Stimulated activated CD4-positive, alpha-beta T cell treated with anti-CD3 and anti-CD28 coated beads, Interleukin-1b, Interleukin-23, amount 100 ng/mL, for 24 hours (primary cell): ENCODE measurements at places on chromosomes 1 and 21.

DNA sequence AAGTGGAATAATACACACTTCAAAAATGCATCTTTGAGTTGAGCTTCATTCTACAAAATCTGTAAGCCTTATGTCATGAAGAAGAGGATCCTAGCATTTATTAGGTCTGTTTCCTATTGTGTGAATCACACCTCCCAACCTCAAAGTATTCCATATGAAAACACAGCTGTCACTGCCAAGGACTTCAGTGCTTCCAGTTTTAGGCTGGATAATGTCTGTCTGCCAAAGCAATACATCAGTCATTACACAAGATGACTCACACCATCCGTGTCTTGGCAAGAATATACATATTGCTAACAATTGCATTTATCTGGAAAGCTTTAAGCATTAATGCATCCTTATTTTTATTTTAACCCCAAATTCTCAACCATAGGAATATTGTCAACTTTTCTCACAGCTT is 125.7 kb upstream of the TMPRSS15 start:
- DNase-seq, result no peak

- DNase-seq, result no peak
Measured at GRCh38 chr1:235291599-235292091, 36.3 kb downstream of the ARID4B start.

DNA sequence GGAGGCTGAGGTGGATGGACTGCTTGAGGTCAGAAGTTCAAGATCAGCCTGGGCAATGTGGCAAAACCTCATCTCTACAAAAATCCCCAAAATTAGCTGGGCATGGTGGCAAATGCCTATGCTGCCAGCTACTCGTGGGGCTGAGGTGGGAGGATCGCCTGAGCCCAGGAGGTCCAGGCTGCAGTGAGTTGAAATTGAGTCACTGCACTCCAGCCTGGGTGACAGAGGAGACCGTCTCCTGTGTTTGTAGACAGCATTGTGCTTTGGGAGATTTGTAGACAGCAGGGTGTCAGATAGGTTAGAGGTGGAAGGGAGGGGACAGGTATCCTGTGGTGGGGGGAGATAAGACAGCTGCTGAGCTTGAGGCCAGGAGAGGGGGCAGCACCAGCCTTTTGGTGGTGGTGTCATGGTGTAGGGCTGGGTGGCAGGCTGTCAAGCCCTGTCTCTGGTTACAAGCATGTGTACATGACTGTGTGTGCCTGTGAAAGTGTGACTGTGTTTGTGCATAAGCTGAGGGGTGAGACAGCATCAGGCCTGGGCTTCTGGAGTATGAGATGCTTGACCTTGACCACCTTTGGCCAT is 15.2 kb downstream of the PPFIA4 start:
- no peak for DNase-seq

DNA sequence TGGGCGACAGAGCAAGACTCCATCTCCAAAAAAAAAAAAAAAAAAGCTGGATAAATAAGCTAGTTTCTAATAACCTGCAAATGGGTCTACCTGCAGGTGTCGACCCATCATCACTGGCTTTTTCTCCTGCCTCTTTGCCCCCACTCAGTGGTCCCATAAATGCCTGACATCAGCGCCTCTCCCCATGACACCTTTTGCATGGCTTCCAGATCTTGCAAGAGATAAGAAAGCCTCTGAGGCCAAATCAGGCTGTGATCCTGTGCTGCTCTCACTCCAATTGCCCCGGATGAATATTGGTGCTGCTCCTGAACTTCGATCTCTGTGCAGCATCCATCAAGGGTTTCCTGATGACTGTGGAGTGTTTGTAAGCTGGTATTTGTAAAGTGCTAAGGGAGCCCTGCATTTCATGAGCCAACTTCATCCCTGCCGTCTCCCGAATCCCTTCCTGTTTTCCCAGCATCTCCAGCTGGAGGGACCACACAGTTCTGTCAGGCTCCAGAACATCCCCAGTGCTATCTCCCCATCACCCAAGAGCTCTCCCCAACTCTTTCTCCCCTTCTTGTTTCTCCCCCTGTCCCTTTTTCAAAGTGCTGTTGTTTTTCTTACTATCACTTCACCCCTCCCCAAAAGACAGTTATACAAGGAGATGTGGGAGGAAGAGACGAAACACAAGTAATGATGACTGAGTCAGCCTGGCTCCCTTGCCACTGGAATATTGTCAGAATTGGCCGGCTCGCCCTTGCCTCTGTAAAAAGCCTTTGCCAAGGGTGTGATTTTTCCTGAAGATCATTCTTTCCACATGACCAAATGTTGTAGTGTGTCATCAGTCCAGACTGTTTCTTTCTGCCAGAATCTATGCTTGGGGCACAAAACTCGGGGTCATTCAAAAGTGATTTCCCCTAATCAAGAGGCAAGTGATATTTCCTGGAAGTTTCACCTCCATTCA is 2.8 kb upstream of the EFHD2 start:
- DNase-seq, result no peak

DNA sequence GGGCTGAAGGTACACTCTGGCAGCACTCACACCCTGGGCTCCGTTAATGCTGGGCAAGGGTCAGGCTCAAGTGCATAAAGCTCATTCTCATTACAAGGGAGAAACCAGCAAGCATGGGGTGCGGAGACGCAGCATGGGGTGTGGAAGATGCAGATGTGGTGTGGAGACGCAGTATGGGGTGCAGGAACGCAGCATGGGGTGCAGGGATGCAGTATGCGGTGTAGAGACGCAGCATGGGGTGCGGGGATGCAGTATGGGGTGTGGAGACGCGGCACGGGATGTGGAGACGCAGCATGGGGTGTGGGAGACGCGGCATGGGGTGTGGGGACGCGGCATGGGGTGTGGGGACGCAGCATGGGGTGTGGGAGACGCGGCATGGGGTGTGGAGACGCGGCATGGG is 390.7 kb downstream of the NPHP4 start:
- DNase-seq, result no peak

- no peak for DNase-seq
Measured at GRCh38 chr1:209714338-209714737, 9.7 kb downstream of the HSD11B1 start.

DNA sequence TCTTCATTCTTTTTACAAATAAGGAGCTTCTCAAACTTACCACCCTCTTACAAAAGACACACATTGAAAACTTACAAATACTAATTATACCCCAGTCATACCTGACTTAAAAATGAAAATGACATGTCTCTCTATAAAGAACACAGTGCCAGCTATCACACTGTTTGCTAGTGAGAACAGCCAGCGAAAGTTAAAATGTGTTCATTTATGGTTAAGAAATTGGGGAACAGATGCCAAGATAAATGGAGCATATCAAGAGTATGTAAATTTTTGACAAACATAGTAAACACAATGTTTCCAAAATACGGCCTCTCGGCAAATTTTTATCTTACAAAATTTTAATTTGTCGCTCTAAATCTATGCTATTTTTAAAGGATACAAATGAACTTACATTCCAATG is 1422.9 kb downstream of the KCNT2 start:
- no peak for DNase-seq

DNA sequence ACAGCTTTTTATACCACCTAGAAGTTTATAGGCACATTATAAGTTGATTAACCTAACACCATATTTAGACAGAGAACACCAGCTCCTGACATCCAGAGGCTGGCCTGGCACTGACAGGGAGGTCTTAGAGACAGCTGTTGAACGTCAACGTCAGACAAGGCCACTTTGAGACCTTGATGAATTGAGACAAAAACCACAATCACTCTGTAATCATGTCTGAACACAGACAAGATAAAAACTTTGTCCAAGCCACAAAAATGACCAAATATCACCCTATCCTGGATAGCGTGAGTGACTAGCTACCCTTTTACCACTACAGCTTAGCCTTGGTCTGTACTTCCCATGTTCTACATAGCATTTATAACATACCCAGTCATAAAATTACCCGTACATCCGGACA is 403.6 kb upstream of the CHRM3 start:
- no peak for DNase-seq

GRCh38 chr21:39319251-39319756 is 5.9 kb upstream of the BRWD1 start:
- DNase-seq, result no peak

GRCh38 chr21:34796518-34797200 is 127.9 kb downstream of the CLIC6 start:
- DNase-seq, result no peak

- DNase-seq, result peak; percentile 36
Measured at GRCh38 chr1:40951943-40952743, 27.4 kb upstream of the CTPS1 start.
